Fibroblast of upper back skin (primary cell): ENCODE measurements at places on chromosomes 3 and 15.

DNA sequence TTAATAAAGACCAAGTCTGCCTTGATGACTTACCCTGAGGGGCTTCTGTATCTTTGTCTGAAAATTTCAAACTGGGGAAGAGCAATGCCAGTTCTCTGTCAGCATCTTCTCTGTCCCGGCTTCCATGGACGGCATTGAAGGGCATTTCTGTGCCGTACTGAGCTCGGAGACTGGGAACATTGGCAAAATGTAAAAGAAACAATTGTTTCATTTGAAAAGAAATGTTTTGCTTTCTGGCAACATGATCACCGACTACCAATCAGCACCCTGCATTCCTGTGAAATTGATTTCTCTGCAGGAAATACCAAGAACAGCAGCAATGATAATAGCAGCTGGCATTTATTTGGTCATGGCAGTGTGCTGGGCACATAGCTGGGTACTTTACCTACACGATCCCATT, 26.2 kb downstream of the NME9 start:
- DNase-seq: no peak

GRCh38 chr3:141412936-141413354, 44.6 kb downstream of the ZBTB38 start:
- peak; percentile 45 for DNase-seq

DNA sequence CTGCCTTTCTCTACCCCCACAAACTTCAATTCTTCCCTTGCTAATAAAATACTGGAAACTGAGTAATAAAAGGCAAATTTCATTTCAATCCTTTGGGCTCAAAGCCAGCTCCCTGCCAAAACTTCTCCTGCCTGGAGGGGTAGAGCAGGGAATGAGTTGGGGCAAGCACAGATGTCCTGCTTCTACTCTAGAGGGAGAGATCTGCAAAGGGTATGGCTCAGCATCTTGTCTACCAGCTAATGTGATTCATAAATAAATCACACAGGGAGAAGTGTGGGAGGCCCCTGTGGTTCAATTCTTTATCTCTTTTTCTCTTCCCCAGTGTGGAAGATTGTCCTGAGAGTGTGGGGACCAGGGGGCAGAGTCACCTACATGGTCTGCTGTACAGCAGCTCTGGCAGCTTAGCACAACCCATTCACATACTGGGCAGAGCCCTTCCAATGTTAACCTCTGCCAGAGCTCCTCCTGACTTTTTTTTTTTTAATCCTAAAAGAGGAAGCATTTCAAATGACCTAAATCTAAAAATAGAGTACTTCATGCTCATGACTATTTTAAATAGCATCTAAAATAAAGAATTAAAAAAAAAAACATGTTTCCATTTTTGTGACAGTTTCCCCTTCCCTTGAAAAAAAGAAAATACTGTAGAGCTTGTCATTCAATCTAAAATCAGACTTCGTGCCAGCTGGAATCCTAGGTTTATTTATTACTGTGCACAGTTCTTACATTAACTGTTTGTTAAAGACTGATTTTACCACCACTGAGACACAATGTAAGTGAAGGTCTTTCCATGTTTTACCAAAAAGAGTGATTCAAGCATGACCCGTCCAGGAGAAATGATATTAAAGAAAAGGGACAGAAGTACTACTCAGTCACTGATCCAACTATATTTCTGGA, 1083.7 kb upstream of the CFAP20DC start:
- no peak for DNase-seq

- DNase-seq: no peak
Measured at GRCh38 chr15:37208146-37209040, 108.0 kb upstream of the MEIS2 start.

- no peak for DNase-seq
Measured at GRCh38 chr3:43468133-43468532, 153.7 kb downstream of the ANO10 start.

- DNase-seq: no peak
Measured at GRCh38 chr3:73729969-73730440, 105.3 kb upstream of the PDZRN3 start.

DNA sequence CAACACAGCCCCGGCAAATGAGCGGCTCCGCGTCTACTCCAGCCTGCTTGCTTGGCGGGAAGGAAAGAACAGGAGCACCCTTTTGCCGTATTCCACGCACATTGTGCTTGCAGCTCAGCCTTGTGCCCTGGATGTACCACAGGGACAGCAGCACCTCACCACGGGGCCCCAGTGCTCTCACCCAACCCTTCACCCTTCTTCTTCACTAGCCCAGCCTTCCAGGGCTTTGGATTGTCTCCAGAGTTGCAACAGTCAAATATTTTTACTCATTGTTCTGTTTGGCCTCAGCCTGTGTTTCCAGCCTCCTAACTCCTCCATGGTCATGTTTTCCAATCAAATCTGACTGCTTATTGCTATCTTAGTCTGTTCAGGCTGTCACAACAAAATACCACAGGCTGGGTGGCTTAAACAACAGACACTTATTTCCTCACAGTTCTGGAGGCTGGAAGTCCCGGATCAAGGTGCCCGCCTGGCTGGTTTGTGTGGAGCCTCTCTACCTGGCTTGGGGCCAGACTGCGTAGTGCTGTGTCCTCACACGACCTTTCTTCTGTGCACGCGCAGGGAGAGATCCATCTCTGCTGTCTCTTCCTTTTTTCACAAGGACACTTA, 79.2 kb upstream of the ABHD17C start:
- DNase-seq: peak; percentile 57

GRCh38 chr3:31968369-31968926, 12.6 kb downstream of the OSBPL10 start:
- DNase-seq: peak; percentile 79

- no peak for DNase-seq
Measured at GRCh38 chr3:77563012-77563411, 523.1 kb downstream of the ROBO2 start.

DNA sequence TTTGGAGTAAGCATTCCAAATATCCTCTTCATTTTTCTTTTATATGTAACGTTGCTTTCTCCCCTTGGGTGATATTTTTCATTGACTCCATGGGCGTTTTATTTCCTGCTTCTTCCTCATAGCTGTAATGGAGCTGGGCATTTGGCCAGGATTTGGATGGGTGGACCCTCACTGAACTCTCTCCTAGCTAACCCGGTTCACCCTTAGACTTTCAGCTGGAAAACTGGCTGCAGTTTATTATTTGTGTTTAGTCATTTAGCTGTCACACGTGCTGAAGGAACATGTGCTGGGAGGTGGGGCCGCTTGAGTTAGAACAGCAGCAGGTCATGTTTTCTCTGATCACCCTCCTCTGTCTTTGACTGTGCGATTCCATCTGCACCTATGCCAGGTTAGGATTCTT, 407.6 kb downstream of the ZIC1 start:
- DNase-seq: peak; percentile 38

DNA sequence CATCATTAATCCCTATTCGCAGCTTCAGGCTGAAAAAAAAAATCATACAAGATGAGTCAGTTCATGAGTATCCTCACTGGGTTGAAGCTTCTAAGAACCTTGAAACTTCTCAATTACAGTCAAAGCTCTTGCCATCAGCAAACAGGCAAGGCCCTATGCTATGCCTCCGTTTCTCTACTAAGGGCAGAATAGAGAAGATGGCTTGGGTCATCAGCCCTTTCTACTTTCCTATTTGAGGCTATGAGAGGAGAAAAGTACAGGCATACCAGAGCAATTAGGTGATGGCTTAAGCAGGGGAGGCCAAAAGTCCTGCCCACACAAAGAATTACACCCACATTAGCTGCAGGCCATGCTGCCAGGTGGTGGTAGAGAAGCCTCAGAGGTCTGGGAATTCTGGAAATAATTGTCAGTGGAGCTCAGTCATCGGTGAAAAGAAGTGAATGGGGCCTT, 89.0 kb downstream of the MRPL46 start:
- peak; percentile 38 for DNase-seq

DNA sequence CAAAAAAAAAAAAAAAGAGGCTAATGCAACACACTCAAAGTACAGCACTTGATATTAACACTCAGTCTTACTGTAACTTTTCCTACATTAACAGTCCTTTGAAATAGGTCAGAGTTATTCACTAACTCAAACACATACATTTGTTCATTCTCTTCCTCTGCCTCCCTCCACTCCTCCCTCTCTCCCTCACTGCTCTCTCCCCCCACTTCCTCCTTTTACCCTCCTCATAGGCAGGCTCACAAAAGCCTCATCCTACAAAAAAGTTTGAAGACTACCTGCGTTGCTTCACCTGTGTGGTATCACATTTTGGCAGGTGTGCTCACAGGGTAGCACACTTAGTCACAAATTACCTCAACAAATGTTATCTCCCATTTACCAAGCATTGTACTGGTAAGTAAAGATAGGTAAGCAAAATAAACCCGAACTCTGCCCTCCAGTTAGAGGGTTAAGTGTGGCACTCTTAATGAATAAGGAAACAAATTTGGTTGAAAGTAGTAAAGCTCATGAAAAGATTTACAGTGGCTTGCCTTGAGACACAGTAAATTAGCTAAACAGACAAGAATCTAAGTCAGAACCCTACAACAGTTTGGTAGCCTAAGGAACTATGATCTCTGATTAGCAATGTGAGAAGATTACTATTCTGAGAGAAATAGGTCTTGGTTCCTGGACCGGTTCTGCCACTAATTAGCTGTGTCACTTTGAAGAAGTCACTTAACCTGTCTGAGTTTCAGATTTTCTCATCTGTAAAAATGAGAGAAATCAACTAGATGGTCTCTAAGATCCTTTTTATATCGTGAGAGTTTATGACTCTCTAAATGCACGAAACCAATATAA, 151.0 kb upstream of the MLF1 start:
- DNase-seq: no peak

DNA sequence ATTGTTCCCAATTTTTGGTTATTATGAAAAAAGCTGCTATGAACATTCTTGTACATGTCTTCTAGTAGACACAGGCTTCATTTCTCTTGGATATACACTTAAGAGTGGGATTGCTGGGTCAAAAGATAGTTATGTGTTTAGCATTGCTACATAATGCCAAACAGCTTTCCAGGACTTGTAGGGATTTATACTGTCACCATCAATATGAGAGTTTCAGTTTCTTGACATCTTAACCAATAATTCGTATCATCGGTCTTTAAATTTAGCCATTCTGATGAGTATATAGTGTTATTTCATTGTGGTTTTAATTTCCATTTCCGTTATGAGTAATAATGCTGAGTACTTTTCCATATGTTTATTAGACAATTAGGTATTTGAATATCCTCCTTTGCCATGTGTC, 190.3 kb upstream of the PFN2 start:
- peak; percentile 46 for DNase-seq

DNA sequence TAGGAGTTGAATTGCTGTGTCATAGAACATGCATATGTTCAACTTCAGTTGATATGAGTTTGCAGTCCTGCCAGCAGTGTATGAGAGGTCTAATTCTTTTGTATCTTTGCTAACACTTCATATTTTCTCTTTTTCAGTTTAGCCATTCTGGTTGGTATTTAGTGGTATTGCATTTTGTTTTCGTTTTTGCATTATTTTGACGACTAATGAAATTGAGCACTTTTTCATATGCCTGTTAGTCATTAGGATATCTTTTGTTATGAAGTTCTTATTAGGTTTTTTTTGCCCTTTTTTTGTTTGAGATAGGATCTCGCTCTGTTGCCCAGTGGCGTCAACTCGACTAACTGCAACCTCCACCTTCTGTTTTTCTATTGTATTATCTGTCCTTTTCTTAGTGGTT, 9.2 kb downstream of the TRIP4 start:
- DNase-seq: no peak

GRCh38 chr15:85642693-85643066, 152.0 kb downstream of the KLHL25 start:
- peak; percentile 64 for DNase-seq

- no peak for DNase-seq
Measured at GRCh38 chr15:48498828-48499227, 146.7 kb downstream of the FBN1 start.

GRCh38 chr15:43042885-43043284, 63.0 kb downstream of the UBR1 start:
- no peak for DNase-seq

GRCh38 chr15:68518046-68518445, 60.7 kb upstream of the CORO2B start:
- DNase-seq: no peak

DNA sequence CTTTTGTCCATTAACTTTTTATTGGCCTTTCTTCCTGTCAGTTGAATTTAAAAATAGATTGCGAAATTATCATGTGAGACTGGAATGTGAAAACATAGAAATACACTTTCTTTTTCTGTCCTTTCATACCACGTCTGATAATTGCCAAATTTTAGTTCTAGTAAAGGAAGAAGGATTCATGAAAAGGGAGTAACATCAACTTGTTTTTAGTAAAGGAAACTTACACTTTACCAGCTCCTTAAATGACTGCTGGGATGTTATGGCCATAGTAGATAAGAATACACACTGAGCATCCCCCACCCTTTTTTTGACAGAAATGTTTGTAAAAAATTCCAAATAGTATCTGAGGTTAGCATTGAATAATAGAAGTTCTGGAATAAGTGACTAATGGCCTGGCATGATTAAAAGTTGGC, 137.9 kb downstream of the NEO1 start:
- DNase-seq: peak; percentile 10

- DNase-seq: no peak
Measured at GRCh38 chr15:93105485-93105884, 16.5 kb upstream of the RGMA start.

- peak; percentile 77 for DNase-seq
Measured at GRCh38 chr3:149377408-149378364, at the start of gene TM4SF1. Gene TM4SF1 (minus strand): TSS chr3:149377649. CDS start chr3:149377547, 102 bp downstream.

- DNase-seq: no peak
Measured at GRCh38 chr15:28903555-28903954, 17.8 kb downstream of the APBA2 start.

- peak; percentile 44 for DNase-seq
Measured at GRCh38 chr3:27628026-27628750, 93.9 kb downstream of the EOMES start.

DNA sequence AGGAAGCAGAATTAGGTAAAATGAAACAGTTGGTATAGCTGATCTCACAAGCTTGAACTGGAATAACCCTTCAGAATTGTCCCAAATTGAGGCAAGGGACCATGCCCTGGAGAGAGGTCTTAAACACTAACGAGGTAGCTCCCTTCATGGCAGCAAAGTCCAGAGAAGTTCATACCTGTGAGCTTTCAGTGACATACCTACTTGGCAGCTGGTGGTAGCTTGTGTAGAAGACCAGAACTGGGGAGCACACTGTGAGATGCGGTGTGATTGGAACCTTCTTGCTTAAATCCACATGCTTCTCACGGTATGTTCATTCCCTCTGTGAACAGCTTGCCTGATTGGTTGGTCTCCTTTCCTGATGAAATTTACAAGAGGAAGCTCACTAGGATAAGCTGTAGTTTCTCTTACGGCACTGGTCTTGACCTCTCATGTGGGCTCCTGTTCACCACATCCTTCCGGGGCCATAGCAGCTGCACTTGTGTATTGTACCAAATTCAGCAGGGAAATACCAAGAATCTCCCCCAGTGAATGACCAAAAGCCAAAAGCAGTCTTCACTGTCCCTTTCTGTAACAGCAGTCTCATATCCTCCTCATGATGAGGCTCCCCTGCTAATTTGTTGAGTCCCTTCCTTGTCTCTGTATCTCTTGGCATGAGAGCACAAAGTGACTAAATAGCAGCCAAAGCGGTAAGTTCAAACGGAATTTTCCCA, 483.7 kb upstream of the FRG2C start:
- DNase-seq: no peak

DNA sequence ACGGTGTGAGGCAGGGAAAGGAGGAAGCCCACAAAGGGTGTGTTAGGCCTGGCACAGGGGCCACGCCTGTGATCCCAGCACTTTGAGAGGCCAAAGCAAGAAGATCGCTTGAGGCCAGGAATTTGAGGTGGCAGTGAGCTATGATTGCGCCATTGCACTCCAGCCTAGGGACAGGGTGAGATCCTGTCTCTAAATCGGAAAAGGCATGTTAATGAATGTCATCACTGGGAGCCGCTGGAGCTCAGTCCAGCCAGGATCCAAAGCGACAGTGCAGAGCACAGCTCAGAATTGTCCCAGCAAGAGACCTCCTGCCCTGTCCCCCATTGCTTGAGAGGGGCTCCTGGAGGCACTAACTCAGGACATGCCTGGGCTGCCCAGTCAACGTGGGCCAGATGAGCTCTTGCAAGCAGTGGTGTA, 15.0 kb upstream of the FBLN2 start:
- DNase-seq: no peak
